CD4-positive, alpha-beta T cell (primary cell): ENCODE measurements at places on chromosomes 12 and 14.

- no peak for DNase-seq
These were observed at the start of gene GPX2 for GRCh38 chr14:64942531-64943111. TSS of gene GPX2 (minus strand) at chr14:64942745. CDS start at chr14:64942726, 19 bp downstream.

DNA sequence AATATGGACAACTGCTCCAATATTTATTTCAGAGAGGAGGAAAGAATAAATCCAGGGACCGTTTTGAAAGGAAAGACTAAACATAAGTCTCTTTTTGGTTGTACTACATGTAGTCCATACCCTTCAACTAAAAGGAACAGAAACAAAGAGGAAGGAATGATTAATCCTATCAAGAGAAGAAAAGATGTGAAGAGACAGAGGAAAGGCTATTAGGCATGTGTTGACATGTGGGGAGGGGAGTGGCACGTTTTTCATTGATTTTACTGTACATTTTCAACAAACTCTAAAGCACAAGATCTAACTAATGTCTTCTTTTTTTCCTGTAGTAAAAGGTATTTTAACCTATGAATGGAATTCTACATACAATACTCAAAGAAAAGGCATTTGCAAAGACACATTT lies 85.6 kb downstream of the NAV3 start:
- no peak for DNase-seq

DNA sequence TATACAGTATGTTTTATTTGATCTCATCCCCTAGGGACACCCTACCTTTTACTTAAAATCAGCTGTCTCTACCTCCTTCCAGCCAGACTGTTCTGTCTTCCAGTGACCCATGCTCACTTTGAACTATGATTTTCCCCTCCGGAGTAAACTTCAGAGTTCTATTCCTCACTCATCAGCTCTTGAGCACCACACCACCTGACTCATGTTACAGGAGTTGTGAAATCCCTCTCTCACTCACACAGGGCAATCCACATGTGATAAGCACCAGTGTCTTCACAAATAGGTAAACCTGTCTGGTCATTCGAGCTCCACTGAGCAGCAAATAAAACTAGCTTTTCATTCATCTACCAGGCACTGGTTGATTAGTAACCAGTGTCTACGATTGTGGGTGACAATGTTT lies 177.3 kb upstream of the BMP4 start:
- DNase-seq, result no peak

- no peak for DNase-seq
These were observed 85.9 kb downstream of the PTGER2 start for GRCh38 chr14:52399921-52400595.

- no peak for DNase-seq
These were observed 3.3 kb downstream of the CNOT2 start for GRCh38 chr12:70246580-70246979.

- DNase-seq, result no peak
These were observed 11.7 kb upstream of the SERPINA6 start for GRCh38 chr14:94334872-94335271.

GRCh38 chr12:117513353-117513752 lies 151.9 kb upstream of the NOS1 start:
- DNase-seq, result no peak

- no peak for DNase-seq
These were observed 31.1 kb downstream of the PITPNM2 start for GRCh38 chr12:123119808-123120207.

GRCh38 chr12:55933799-55934742 lies 3.1 kb downstream of the DGKA start:
- no peak for DNase-seq

DNA sequence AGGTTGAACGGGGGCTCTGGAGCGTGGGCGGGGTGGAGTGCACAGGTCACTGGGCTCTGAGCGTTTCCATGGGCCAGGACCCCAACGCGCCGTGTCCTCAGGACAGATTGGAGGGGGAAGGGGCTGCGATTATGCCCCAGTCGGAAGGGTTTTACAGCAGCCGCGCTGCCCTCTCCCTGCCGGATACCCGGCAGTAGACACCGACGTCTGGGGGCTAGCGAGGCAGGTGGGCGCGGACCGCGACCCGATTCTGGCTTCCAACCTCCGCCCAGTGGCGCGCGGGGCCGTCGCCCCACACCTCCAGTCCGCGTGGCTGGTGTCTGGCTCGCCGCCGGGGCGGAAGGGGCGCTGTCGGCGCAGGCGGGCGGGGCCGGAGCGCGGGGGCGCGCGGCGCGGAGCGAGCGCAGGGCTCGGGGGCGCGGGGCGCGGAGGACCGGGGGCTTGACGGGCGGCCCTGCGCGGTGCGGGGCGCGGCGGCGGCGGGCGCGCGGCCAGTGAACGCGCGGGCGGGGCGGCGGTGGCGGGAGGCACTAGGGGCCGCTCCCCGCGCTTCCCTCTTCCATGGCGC lies 2.4 kb upstream of the KIF26A start:
- DNase-seq, result no peak

DNA sequence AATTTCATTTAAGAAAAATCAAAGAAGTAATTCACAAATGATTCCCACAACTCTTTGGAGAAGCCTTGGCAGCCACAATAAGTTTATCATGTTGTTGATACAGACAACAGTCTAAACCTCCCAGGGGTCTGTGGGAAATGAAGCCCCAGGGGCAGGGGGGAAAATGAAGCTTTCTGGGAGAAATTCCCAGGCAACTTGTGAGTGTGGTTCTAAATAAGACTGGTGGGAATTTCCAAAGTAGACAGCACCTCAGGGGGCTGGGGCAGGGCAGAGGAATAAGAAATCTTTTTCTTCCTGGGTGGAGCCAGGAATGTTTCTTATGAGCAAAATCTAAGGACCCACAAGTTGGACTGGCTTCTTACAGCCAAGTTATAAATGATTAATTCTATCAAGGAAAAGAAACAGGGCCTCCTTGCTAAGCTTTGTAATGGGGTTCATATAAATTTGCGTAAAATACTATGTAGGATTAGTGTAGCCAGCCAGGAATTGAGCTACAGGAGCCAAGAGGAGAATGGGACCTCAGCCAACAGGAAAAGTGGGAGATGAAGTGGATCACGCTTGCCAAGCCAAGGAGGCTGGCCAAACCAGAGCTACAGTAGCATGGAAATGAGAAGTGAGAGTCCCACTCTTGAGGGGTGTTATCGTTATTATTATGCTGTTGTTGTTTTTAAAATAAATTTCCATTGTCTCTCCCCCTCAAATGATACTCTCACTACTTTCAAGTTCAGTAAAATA lies 182.9 kb upstream of the FAR2 start:
- DNase-seq, result no peak

DNA sequence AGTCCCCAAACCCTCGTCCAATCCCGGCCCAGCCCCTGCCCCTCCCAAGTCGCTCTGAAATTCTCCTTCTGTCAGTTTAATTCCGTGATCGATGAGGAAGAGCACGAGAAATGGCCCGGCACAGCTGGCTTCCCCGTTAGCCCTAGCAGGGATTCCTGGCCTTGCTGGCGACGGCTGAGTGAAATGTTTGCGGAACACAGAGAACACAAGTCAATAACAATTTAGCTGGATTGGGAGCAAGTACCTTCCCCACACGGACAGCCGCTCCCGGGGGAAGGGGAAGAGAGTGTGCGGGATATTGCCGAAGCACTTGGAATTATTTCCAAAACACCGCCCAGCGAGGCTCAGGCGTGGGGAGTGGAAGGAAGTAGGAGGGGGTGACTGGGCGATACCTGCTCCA lies 134.6 kb downstream of the RBM19 start:
- no peak for DNase-seq

DNA sequence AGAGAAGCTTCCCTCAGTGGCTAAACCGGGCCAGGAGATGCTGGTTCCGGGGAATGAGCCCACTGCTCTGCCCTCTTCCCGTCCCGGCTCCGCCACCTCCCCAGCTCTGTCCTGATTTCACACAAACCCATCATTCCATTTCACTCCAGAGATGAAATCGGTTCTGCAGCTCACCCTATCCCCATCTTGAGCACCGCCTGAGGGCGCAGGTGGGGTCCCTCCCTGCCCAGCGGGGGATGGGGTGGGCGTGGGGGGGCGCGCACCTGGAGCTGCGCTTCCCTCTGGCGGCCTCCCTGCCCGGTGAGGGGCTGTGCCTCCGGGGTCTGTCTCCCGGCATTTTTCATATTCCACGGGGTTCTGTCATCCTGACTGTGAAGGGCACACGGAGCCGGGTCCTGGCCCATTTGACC lies 44.7 kb downstream of the NOC4L start:
- DNase-seq, result peak; percentile 49

GRCh38 chr12:124814741-124815613 lies 48.7 kb downstream of the SCARB1 start:
- no peak for DNase-seq

DNA sequence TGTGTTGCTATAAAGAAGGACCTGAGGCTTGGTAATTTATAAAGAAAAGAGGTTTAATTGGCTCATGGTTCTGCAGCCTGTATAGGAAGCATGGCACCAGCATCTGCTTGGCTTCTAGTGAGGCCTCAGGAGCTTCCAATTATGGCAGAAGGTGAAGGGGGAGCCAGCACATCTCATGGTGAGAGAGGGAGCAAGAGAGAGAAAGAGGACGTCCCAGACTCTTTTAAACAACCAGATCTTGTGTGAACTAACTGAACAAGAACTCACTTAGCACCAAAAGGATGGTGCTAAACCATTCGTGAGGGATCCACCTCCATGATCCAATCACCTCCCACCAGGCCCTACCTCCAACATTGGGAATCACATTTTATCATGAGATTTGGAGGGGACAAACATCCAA lies 6.1 kb upstream of the SNAPC1 start:
- DNase-seq, result no peak

GRCh38 chr12:100442403-100442802 lies 31.3 kb upstream of the NR1H4 start:
- no peak for DNase-seq

GRCh38 chr12:64082866-64083268 lies 139.2 kb downstream of the KICS2 start:
- DNase-seq, result no peak

GRCh38 chr14:65356327-65356836 lies 56.1 kb upstream of the FUT8 start:
- DNase-seq, result peak; percentile 17

- DNase-seq, result no peak
These were observed 183.8 kb downstream of the FOXA1 start for GRCh38 chr14:37411079-37411735.

GRCh38 chr12:81792666-81793065 lies 33.5 kb upstream of the PPFIA2 start:
- DNase-seq, result no peak

DNA sequence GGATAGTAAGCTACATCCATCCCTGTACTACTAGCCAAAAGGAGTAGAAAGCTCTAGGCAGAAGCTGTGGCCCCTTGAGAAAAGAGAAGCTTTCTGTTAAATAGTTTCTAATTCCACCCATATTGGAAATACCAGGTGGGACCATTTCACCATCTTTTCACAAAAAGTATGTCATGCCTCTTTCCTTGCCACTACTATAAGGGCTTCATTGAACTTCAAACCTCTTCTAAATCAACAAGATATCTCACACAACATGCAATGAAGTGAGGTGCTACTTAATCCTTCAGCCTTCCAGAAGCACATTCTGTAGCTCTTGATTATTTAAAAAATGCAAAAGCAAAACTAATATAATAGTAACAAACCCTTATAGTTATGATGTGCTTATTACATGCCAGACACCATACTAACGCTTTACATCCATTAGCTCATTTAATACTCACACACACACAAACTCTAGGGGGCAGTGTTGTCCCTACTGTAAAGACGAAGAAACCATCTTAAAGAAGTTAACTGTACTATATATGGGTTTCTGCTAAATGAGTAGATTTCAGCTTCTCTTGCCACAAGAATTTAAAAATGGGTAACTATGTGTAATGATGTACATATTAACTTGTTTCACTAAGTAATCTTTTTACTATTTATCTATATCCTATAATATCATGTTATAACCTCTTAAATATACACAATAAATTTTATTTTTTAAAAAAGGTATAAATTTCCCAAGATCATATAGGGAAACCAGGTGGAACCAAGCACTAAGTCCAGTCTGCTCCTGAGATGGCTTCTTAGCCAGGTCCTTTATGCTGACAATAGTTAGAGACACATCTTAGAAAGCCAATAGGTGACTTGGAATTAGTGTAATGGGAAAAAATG lies 124.4 kb downstream of the RPS29 start:
- DNase-seq, result peak; percentile 6

DNA sequence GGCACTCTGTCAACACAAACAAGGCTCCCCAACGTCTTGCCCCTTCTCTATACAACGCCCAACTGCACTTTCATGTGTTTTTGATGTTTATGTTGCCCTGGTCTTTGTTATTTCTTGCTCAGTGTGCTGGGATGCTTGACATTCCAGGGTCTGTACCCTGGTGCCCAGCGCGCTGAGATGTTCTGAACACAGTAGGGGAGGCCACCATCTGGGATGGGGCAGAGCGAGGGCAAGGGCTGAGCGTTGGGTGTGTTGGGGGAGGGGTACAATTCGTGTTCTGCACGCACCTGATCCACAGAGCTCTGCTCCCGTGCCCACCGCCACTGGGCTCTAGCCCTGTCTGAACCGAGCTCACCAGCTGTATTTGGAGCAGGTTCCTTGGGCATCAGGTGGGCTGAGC lies 52.9 kb downstream of the ISCA2 start:
- DNase-seq, result no peak

GRCh38 chr12:27460471-27460978 lies 14.0 kb downstream of the SMCO2 start:
- DNase-seq, result peak; percentile 12

DNA sequence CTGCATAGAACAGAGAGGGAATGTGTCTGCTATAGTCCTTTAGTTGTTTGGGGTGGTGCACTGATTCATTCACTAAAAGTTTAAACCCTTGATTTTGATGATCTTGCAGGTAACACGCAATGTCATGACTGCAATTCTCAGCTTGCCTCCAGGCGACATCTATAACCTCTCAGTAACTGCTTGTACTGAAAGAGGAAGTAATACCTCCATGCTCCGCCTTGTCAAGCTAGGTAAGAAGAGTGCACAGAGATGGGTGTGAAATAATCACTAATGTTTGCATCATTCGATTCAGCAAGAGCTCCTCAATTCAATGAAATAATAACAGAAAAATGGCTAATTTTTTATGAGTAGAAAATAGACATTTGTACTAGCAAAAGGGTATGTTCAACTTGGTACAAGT lies 203.7 kb downstream of the PTPRO start:
- DNase-seq, result no peak

DNA sequence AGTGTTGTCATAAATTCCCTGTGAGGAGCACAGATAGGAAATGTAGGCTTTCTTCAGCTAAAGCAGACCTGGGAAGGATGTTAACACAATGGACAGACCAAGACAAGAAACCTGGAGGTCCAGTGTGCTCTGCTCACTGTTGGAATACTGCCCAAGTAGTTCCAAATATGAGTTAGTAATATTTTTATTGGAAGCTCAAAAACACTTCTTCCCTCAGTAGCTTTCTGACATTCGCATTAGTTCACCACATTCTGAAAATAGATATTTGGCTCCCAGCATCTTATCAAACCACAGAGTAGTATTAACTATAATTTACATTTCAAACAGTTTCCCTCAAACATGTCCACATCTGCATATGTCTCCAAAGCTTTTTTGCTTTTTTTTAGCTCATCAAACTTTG lies 74.8 kb upstream of the PYGL start:
- no peak for DNase-seq
